ENCODE measurements at places on chromosomes 12 and 14. TPM values are rescaled to one million over a fixed set of nuclear protein-coding genes. Genes with fewer than 3 reads are reported as not detected.

ARHGEF25 gene
- 33.4 TPM for total RNA-seq

PTPRB gene
- 0.09 TPM for total RNA-seq

SLC17A8 gene
- total RNA-seq: 0.16 TPM

NOP9 gene
- 13.4 TPM for total RNA-seq

SLC4A8 gene
- 7.6 TPM for total RNA-seq

CCDC196 gene
- not detected for total RNA-seq
